ENCODE measurements at places on chromosomes 12 and 14.
A peak's percentile ranks its signal among the peaks of the same experiment; 100 is the strongest.

DNA sequence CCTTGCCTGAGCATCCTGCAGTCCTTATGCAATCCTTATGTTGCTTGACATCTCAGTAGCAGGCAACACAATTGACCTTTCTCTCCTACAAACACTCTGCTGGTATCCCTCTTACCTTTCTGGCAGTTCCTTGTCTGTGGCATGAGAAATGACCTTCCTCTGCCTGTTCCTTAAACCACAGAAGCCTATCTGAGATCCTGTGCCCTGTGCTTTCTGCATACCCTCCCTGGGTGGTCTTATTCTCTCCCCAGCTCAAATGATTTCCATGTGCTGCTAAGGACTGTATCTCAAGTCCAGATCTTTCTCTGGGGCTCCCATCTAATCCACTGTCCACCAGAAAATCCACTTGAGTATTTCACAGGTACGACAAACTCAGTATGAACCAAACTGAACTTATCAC lies 2.0 kb upstream of the ARHGAP9 start:
- no peak for DNase-seq

DNA sequence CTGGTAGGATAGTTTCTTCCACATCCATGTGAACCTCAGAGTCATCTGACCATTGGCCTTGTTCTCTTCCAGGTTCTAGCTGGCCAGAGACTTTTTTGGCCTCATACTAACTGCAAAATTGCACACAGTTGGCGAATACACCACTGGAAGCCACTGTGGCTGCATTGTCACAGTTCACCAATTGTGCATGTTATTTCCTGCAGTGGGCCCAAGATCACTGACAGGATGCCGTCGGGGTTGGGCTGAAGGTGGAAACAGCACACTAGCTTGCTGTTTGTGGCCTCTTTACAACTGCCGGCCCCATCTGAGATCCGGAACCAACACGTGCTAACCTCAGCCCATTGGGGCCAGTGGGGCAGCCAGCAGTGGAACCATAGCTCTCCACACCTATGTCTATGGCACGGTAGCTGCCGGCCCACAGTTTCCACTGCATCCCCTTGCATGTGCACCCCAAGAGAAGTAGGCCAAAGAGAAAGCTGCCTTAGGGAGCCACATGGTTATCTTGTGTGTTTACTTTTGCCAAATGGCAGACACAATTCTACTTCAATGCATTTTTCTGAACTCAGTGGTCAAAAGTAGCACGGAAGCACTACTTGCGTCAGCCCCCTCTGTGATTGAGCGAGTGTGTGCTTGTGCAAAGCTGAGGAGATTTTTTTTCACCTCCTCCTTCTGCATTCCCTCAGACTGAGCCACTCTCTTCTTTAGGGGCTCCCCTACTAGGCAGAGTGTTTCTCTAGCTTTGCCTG lies 464.0 kb downstream of the RAD51B start:
- DNase-seq: peak; percentile 47

- DNase-seq: no peak
Measured at GRCh38 chr14:32662211-32662610, 276.5 kb upstream of the NPAS3 start.

DNA sequence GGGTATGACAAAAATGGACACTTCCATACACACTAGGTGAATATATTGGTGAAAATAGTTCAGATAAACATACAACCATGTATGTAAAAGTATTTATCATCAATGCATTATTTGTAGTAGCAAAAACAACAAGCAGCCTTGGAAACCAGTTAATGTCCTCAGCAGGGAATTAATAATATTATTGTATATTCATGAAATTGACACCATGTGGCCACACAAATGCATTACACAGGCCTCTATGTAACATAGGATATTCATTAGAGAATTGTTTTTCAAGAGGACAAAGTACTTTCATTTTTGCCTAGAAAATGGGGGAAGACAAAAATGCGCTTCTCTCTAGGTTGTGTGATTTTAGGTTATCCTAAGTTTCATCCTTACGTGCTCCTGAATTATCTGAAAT lies 24.3 kb downstream of the SPRING1 start:
- no peak for DNase-seq
